ENCODE measurements at places on chromosomes 16 and 17. TPM values are rescaled to one million over a fixed set of nuclear protein-coding genes. Genes with fewer than 3 reads are reported as not detected.

Gene ZNF469
- total RNA-seq: 1.5 TPM

DNA sequence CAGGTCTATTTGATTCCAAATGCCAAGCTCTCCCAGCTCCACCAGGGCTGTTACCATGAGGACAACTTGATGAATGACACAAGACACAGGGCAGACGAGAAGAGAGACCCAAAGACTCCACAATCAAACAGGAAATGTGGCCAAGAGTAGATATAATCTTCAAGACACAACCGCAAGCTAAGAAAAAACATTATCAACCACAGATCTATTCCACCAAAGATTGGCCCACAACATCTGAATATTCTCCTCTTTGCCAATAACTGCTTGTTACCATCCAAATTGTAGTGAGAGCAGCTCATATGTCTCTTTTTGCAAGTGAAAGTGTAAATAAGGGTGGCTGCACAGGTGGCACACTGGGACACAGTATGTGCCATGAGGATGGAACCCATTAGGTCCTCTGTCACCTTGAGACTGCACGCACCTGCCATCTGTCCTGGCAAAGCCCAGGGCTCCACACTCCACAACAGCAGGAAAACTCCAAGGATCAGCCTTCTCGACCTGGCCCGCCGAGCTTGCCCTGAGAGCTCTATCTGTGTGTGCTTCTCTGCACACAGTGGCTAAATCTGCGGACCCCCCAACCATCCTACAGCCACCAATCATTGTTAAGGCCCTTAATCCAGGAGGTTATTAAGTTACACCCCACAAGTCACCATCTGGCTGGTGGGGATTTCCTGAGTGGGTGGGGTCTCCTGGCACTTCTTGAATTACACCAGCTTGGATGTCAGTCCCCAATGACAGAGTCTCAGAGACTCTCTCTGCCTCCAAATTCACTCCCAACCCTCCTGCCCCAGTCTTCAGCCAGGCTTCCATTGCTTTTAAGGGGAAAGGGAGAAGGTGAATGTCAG, 50.5 kb downstream of the DYNLRB2 start:
- no peak overlapping the region for H3K4me3 ChIP-seq
- H3K27me3 ChIP-seq: no peaks in the 10 kb centered on the region
- H3K36me3 ChIP-seq: no peaks in the 10 kb centered on the region
- H3K4me1 ChIP-seq: no peaks in the 10 kb centered on the region

Gene ANKFN1
- 12.8 TPM for total RNA-seq

GRCh38 chr17:1271030-1271423, 783 bp downstream of the BHLHA9 start:
- no peaks in the 10 kb centered on the region for H3K36me3 ChIP-seq
- DNase-seq: no peak
- H3K4me1 ChIP-seq: peaks cover 9% of the 10 kb centered on the region
- no peaks in the 10 kb centered on the region for H3K27me3 ChIP-seq
- H3K4me3 ChIP-seq: peak overlapping the region; percentile 20
- no peak overlapping the region for H3K27ac ChIP-seq

GRCh38 chr17:20010099-20010863, 1.1 kb downstream of the SPECC1 start:
- H3K4me3 ChIP-seq: peak overlapping the region; percentile 74
- H3K4me1 ChIP-seq: no peaks in the 10 kb centered on the region
- peak overlapping the region; percentile 60 for H3K27ac ChIP-seq
- no peak for DNase-seq
- H3K27me3 ChIP-seq: no peaks in the 10 kb centered on the region
- H3K36me3 ChIP-seq: no peaks in the 10 kb centered on the region

Gene PERCC1
- not detected for total RNA-seq

DNA sequence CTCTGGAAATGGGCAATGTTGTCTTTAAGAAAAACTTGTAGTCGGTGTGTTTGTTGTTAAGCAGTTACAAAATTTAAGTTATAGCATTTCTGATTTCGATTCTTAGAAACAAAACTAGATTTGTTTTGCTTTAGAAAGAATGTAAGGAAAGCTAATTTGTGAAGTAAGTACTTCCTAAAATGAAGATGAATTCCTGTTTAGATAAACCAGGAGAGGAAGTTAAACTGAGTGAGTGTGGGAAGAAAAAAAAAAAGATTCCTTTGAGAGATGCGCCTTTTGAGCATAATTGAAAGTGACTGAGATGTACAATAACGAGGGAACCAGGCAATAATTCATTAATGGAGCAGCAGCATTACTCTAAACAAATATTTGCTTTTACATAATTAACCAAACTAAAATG, 52.4 kb upstream of the ALOX12 start:
- no peak overlapping the region for H3K4me3 ChIP-seq
- H3K36me3 ChIP-seq: no peaks in the 10 kb centered on the region
- H3K27me3 ChIP-seq: no peaks in the 10 kb centered on the region
- DNase-seq: no peak
- no peaks in the 10 kb centered on the region for H3K4me1 ChIP-seq

Gene TAT
- total RNA-seq: 212 TPM

Gene CA5A
- total RNA-seq: not detected

Gene TBC1D3E
- total RNA-seq: not detected

DNA sequence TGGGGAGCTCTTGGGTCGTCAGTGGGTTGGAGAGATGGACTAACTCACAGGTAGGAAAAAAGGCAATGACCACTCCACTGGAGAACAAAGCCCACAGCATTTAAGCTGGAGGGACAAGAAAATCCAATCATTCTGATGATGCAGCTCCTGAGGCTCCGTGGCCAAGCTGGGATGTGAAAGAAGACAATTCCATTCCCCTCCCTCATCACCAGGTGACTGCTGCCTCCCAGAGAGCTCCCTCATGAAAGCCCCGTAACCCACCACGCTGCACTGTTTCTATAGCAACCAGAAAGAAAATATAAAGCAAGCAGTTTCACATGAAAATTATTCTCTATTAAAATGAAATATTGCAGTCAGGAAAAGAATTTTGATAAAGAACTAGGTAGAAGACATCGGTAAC, 15.2 kb downstream of the ANKRD11 start:
- no peak overlapping the region for H3K4me3 ChIP-seq
- H3K27ac ChIP-seq: no peak overlapping the region
- H3K27me3 ChIP-seq: no peaks in the 10 kb centered on the region
- H3K36me3 ChIP-seq: no peaks in the 10 kb centered on the region

Data from breast epithelium (tissue), 4 donors.